ENCODE measurements at places on chromosomes 4 and X. TPM values are rescaled to one million over a fixed set of nuclear protein-coding genes. Genes with fewer than 3 reads are reported as not detected.

The PHOX2B gene
- total RNA-seq, result not detected

The CYP2U1 gene
- total RNA-seq, result 11.1 TPM

The ASB5 gene
- 0.18 TPM for total RNA-seq

The TMEM47 gene
- 134 TPM for total RNA-seq

The CABS1 gene
- not detected for total RNA-seq

The GYPE gene
- total RNA-seq, result 0.54 TPM

The UGT2B15 gene
- total RNA-seq, result not detected

The LGI2 gene
- total RNA-seq, result not detected

The CSAG1 gene
- not detected for total RNA-seq

The PPP3CA gene
- 48.6 TPM for total RNA-seq

The TKTL2 gene
- not detected for total RNA-seq

The MND1 gene
- total RNA-seq, result 3.3 TPM

The DRD5 gene
- total RNA-seq, result not detected

The TMPRSS11F gene
- not detected for total RNA-seq

The FABP2 gene
- total RNA-seq, result not detected

The SMAD1 gene
- 17.6 TPM for total RNA-seq

The CT45A10 gene
- not detected for total RNA-seq

The SSX3 gene
- total RNA-seq, result not detected

The POF1B gene
- not detected for total RNA-seq

The PPP1R2C gene
- not detected for total RNA-seq

The TEX13B gene
- not detected for total RNA-seq

The TRIM61 gene
- total RNA-seq, result 4.7 TPM

The ZIC3 gene
- total RNA-seq, result not detected

The SYN1 gene
- total RNA-seq, result under 0.01 TPM

The REELD1 gene
- not detected for total RNA-seq

The SCRG1 gene
- under 0.01 TPM for total RNA-seq

The SLC9B1 gene
- total RNA-seq, result 0.28 TPM

The RHOXF2B gene
- not detected for total RNA-seq

The MUC7 gene
- not detected for total RNA-seq

The ARL9 gene
- total RNA-seq, result 0.28 TPM

The WDFY3 gene
- 59.7 TPM for total RNA-seq

The NUP62CL gene
- total RNA-seq, result not detected

The SYP gene
- total RNA-seq, result not detected

The SORCS2 gene
- total RNA-seq, result 0.36 TPM

The CHM gene
- total RNA-seq, result 27.2 TPM

The SCML2 gene
- total RNA-seq, result 1.7 TPM

The BMX gene
- total RNA-seq, result not detected

The MAGEC1 gene
- total RNA-seq, result not detected

The CFAP47 gene
- not detected for total RNA-seq

The FGD1 gene
- 2.0 TPM for total RNA-seq

The STK26 gene
- total RNA-seq, result 0.28 TPM

The SMIM43 gene
- 1.4 TPM for total RNA-seq

The ADH1B gene
- 0.36 TPM for total RNA-seq

The CSAG3 gene
- not detected for total RNA-seq

The UGT2B11 gene
- total RNA-seq, result not detected

The ARHGEF38 gene
- total RNA-seq, result not detected

The CXXC4 gene
- under 0.01 TPM for total RNA-seq

The AP1AR gene
- 8.3 TPM for total RNA-seq

The VSIG4 gene
- not detected for total RNA-seq

The HSFX4 gene
- total RNA-seq, result not detected

The GPRASP3 gene
- 8.1 TPM for total RNA-seq

The CT83 gene
- not detected for total RNA-seq

The GPR34 gene
- not detected for total RNA-seq

The EGFL6 gene
- total RNA-seq, result not detected

The TGIF2LX gene
- not detected for total RNA-seq

The AFF2 gene
- 0.72 TPM for total RNA-seq

The ASB12 gene
- not detected for total RNA-seq

Measured in IMR-90 (cell line).